K562 (cell line): ENCODE measurements at places on chromosomes 3 and 15. TPM values are rescaled to one million over a fixed set of nuclear protein-coding genes. Genes with fewer than 3 reads are reported as not detected.
A peak's percentile ranks its signal among the peaks of the same experiment; 100 is the strongest.

DNA sequence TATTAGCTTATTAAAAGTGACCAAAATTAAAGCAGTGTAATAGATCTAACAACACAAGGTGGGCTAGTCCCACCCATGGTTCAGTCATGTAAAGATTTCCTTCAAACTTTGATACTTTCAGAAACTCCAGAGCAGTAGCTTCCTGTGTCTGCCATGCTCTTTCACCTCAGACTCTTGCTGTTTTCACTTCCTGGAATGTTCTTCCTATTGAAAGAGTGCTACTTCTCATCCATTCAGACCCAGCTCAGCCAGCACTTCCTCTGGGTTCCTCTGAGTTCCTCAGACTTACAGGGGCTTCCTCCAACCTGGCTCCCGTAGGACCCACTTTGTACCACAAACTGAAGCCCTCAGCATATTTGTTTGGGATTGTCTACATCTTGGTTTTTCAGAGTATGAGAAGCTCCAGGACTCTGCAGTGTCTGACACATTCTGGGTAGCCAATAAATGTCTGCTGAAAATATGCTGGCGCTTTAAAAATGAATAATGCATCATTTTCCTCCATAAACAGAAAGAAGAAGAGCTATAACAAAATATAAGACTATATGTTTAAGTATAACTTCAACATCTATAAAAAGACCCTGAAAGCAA, 18.0 kb downstream of the NCEH1 start:
- peaks cover 6% of the 10 kb centered on the region; the same call in 2 of the 3 replicates for H3K4me1 ChIP-seq
- no peak for DNase-seq
- no peak overlapping the region for H3K27ac ChIP-seq
- no peaks in the 10 kb centered on the region for H3K36me3 ChIP-seq
- H3K27me3 ChIP-seq, result no peaks in the 10 kb centered on the region
- no peak overlapping the region for H3K4me3 ChIP-seq

DNA sequence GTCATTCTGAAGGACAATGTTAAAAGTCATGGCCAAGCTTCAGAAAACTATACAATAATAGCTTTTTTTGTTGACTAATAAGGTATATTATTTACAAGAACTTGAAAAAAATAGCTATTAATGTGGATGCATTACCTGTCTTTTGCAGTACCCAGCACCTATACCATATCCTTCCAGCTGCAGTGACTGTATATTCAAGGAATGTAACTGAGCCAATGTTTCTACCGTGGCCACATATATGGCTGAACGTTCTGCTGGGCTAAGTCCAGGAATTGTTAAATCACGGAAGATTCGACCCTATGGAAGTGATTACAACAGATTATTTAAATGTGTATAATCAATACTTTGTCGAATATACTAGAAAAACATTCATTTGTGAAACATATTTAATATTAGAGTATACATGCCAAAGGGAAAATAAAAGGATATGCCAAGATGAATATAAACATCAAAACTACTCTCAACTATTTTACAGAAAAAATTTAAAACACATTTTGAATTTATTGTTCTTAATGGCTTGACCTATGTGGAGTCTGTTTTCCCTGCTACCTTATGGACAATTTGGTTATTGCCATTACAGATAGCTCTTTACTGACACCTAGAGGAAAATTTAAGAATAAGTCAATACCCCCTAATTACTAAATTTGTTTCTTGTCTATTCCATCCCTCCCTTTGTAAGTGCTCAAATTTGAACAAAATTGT, 17.6 kb downstream of the ACAD11 start:
- no peaks in the 10 kb centered on the region for H3K27me3 ChIP-seq
- H3K4me3 ChIP-seq, result no peak overlapping the region
- H3K36me3 ChIP-seq, result no peaks in the 10 kb centered on the region
- no peaks in the 10 kb centered on the region for H3K4me1 ChIP-seq

GRCh38 chr3:128438488-128439072, 28.1 kb downstream of the DNAJB8 start:
- no peak overlapping the region for H3K27ac ChIP-seq
- H3K36me3 ChIP-seq, result no peaks in the 10 kb centered on the region
- H3K4me1 ChIP-seq, result peaks cover 12% of the 10 kb centered on the region
- H3K27me3 ChIP-seq, result peaks cover 16% of the 10 kb centered on the region
- peak; percentile 54 for DNase-seq

DNA sequence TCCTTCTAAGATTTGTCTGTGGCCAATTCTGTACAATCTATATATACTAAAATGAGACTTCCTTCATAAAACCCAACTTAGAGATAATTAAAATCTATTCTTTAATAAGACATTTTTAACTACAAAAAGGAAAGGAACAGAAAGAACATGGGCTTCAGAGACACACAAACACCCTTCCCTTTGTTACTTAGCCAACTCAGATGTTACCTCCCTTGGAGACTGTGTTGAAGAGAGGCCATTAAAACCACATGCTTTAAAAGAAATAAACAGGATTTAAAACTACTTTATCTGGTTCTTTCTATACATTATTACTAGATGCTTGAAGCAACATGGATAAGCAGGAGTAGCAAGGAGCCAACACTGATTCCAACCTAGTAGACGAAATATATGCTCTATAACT, 42.0 kb downstream of the LRRFIP2 start:
- no peaks in the 10 kb centered on the region for H3K27me3 ChIP-seq
- H3K27ac ChIP-seq, result no peak overlapping the region
- H3K4me3 ChIP-seq, result no peak overlapping the region
- no peak for DNase-seq
- no peaks in the 10 kb centered on the region for H3K36me3 ChIP-seq
- H3K4me1 ChIP-seq, result no peaks in the 10 kb centered on the region

DNA sequence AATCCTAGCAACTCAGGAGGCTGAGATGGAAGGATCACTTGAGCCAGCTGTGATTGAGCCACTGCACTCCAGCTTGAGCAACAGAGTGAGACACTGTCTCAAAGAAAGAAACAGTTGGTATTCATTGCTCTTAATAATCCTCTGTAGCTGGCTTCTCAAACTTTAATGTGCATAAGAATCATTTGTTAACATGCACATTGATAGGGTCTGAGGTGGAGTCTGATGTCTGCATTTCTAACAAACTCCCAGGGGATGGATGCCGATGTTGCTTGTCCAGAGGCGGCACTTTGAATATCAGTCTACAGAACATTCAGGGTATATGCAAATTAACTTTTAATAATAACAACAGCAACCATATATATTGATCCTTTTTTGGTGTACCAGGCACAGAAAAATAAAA, 39.9 kb downstream of the NKIRAS1 start:
- H3K36me3 ChIP-seq, result peaks cover 2% of the 10 kb centered on the region; the same call in 2 of the 3 replicates
- H3K4me3 ChIP-seq, result no peak overlapping the region
- DNase-seq, result no peak

GRCh38 chr15:90930861-90931574, 1.3 kb downstream of the HDDC3 start:
- H3K4me1 ChIP-seq, result peaks cover 34% of the 10 kb centered on the region; the same call in 2 of the 3 replicates
- H3K4me3 ChIP-seq, result peak overlapping the region; percentile 66
- H3K27me3 ChIP-seq, result no peaks in the 10 kb centered on the region
- no peak for DNase-seq

GRCh38 chr3:167876620-167877281, 141.2 kb downstream of the SERPINI1 start:
- no peak overlapping the region for H3K4me3 ChIP-seq
- DNase-seq, result no peak
- H3K4me1 ChIP-seq, result no peaks in the 10 kb centered on the region
- H3K36me3 ChIP-seq, result no peaks in the 10 kb centered on the region
- H3K27ac ChIP-seq, result no peak overlapping the region
- no peaks in the 10 kb centered on the region for H3K27me3 ChIP-seq

- H3K4me3 ChIP-seq, result no peak overlapping the region
- no peak overlapping the region for H3K27ac ChIP-seq
- no peak for DNase-seq
- no peaks in the 10 kb centered on the region for H3K27me3 ChIP-seq
- no peaks in the 10 kb centered on the region for H3K36me3 ChIP-seq
These were observed 25.7 kb upstream of the PTX3 start for GRCh38 chr3:157410945-157411344.

DNA sequence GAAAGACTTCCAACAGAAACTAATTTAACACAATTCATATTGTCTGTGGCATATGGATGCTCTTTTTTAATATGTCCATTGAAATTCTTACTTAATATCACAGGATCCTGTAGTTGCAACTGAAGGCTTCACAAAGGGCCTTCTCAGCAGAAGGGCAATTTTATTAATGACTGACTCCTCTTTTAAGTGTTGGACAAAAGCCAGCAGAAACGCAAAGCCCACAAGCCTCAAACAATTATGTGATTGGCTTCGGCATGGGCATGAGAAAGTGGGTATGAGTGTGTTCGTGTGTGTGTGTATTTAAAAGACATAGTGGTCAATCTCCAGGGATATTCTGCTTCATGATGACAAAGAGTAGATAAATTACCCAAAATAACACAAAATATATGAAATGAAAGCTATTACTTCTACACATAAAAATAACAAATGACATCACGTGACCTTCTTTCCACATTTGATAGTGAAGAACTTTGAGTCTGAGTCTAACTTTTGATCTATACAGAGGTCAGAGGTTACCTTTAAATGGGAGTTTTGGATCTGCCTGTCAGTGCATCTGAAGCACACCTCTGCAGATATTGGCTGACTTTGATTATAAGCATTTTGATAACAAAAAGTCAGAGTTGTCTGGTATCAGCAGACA, 496.9 kb downstream of the CADM2 start:
- H3K36me3 ChIP-seq, result no peaks in the 10 kb centered on the region
- H3K27me3 ChIP-seq, result no peaks in the 10 kb centered on the region
- no peaks in the 10 kb centered on the region for H3K4me1 ChIP-seq
- no peak for DNase-seq

DNA sequence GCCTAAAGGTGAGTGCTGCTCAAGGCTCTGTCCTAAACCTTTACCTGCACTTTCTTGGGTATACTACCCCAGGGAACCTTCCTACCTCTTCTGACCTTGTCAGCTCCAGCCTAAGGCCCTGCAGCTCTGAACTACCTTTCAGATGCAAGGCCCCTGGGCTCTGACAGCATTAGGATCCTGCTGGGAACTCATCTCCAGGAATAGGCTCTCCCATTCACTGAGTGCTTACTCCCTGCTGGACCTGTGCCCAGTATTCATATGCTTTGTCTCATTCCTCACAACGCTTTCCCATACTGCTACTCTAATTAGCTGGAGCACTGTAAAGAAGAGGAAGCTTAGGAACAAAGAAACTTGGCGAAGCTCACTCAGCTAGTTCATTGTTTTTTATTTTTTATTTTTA, 53.8 kb upstream of the RAB6B start:
- no peak overlapping the region for H3K27ac ChIP-seq
- no peaks in the 10 kb centered on the region for H3K4me1 ChIP-seq
- DNase-seq, result no peak
- no peak overlapping the region for H3K4me3 ChIP-seq
- peaks cover 45% of the 10 kb centered on the region for H3K27me3 ChIP-seq

DNA sequence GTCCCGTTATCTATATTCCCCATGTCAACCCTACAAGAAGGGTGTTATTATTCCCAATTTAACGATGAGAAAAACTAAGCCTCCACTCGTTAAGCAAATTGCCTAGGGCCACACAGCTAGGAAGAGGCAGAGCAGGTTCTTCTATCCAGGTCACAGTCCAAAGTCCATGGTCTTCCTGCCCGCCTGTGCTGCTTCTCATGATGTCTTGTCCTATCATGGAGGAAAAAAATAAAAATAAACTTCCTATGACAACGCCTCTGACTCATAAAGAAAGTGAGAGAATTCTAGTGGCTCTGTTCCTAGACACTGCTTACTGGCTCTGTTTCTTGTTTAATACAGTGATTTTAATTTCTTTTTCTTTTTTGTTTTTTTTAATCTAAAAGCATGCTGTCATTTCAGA, 9.7 kb downstream of the COL8A1 start:
- no peak overlapping the region for H3K4me3 ChIP-seq
- no peaks in the 10 kb centered on the region for H3K36me3 ChIP-seq

- H3K36me3 ChIP-seq, result no peaks in the 10 kb centered on the region
- no peaks in the 10 kb centered on the region for H3K4me1 ChIP-seq
- H3K27me3 ChIP-seq, result no peaks in the 10 kb centered on the region
These were observed 64.4 kb downstream of the CCDC54 start for GRCh38 chr3:107441617-107442016.

DNA sequence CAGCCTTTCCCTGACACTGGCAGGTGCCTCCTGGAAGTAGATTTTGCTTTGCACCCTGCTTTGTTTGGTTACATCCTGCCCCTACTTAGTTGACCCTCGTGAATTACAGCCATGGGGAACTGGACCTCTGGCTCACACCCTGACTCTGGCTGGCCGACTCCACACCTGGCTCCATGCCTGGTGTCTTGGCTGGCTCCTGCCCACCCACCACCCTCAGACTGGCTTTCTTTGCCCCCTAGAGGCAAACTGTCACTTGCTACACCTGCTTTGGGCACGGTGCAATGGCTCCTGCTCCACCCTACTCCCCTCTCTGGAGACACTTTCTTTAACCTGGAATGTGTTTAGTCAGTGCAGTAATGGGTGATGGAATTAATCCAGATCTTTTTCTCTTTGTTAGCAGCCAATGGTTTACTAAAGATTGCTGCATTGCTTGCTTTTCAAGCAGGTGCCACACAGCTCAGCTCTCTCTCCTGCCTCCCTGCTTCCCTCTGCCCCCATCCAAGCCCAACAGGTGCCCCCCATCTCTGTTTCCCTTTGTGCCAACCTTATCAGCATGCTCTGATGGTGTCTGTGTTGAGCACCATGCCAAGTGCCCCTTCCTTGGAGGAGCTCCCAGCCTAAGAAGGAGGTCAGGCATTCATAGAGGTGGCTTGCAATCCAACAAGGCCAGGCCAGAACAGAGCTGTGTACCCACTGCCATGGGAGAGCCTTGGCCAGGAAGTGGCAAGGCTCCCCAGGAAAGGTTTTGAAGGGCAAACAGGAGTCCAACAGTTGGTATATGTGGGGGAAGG, 38.4 kb downstream of the RASGRF1 start:
- H3K27ac ChIP-seq, result no peak overlapping the region
- H3K4me1 ChIP-seq, result peaks cover 3% of the 10 kb centered on the region; the same call in 1 of the 2 replicates
- H3K36me3 ChIP-seq, result no peaks in the 10 kb centered on the region

- H3K4me1 ChIP-seq, result peaks cover 8% of the 10 kb centered on the region
- no peaks in the 10 kb centered on the region for H3K27me3 ChIP-seq
- no peak overlapping the region for H3K4me3 ChIP-seq
- H3K36me3 ChIP-seq, result no peaks in the 10 kb centered on the region
These were observed 122.0 kb upstream of the PROK2 start for GRCh38 chr3:71906976-71907375.

- no peaks in the 10 kb centered on the region for H3K27me3 ChIP-seq
- no peaks in the 10 kb centered on the region for H3K36me3 ChIP-seq
- no peak overlapping the region for H3K4me3 ChIP-seq
- DNase-seq, result no peak
These were observed 633.6 kb downstream of the ZNF385D start for GRCh38 chr3:21117370-21117769.

DNA sequence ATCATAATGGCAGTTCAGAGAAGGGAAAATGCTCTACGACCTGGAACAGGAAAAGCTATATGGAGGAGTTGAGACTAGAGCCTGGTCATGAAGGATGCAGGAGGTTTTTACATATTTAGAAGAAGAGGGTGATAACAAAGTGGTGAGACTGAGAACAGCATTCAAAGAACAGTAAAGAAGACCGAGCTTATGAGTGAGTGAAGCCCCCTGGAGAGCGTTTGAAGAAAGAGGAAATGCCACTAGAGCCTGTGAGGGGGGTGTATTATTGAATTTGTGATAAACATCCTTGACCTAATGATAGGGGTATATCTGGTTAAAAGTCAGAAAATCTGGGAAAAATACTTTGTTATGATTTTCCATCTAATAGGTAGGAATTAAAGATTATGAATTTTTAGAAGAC, 4.2 kb downstream of the PARP9 start:
- no peaks in the 10 kb centered on the region for H3K36me3 ChIP-seq
- H3K27ac ChIP-seq, result no peak overlapping the region
- no peak overlapping the region for H3K4me3 ChIP-seq
- peaks cover 8% of the 10 kb centered on the region for H3K4me1 ChIP-seq
- H3K27me3 ChIP-seq, result no peaks in the 10 kb centered on the region

COL6A6 gene
- total RNA-seq, result not detected in 2 replicates

CMTM8 gene
- not detected in 2 replicates for total RNA-seq

LMAN1L gene
- total RNA-seq, result not detected in 2 replicates

RTP3 gene
- total RNA-seq, result not detected in 2 replicates

LYZL4 gene
- not detected in 2 replicates for total RNA-seq

ALPK3 gene
- total RNA-seq, result 0.07 and 0.13 TPM in 2 replicates

C15orf62 gene
- total RNA-seq, result 0.40 and 0.45 TPM in 2 replicates
